Lung (tissue), 17 donors: ENCODE measurements at places on chromosomes 6 and 20.

GRCh38 chr20:31719644-31720485 is 2.8 kb downstream of the BCL2L1 start:
- no peak for DNase-seq
- peak overlapping the region; percentile 99 for H3K27ac ChIP-seq
- H3K4me3 ChIP-seq, result peak overlapping the region; percentile 83
- H3K36me3 ChIP-seq, result peaks cover 24% of the 10 kb centered on the region

DNA sequence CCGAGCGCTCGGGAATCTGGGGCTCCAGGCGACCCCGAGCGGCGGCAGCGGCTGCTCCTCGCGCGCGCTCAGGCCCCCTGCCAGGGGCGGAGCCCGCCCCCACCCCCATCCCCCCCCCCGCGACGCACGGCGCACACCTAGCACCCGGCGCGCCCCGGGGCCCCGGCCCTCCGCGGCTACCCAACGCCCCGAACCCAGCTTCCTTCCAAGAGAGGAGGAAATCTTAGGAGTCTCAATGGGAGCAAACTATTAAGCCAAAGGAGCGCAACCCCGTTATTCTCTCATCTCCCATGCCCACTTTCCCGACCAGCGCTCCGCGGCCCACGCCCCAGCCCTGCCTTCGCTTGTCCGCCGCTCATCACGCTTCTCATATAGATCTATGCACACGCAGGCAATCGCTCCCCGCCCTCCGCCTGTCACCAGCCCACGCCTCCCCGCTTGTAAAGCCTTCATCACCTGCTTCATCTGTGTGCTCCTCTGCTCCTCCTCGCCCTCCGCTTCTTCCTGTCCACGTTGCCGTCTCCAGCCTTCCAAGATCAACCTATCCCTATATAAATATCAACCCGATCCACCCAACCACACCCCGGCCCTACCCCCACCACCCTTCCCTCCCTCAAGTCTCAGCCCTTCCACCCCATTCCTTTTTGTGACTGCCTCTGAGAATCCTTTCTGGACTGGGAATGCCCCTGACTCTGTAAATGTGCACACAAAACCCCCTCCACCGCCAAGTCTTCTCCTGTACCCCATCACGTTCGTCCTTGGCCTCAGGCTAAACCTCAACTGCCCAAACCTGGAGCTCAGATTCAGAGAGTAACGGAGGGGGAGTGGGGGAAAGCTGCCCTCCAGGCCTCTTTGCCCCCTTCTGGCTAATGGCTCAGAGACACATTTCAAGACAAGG is at the start of gene DLK2:
Gene DLK2, minus strand, starts transcription at position 18 of the 898 bp plus-strand sequence. CDS start 723 bp downstream, outside the sequence.
- H3K36me3 ChIP-seq, result no peaks in the 10 kb centered on the region
- no peak for DNase-seq
- peaks cover 18% of the 10 kb centered on the region for H3K27me3 ChIP-seq
- H3K27ac ChIP-seq, result no peak within 1 kb of the TSS
- H3K4me3 ChIP-seq, result peak within 1 kb of the TSS; percentile 46

DNA sequence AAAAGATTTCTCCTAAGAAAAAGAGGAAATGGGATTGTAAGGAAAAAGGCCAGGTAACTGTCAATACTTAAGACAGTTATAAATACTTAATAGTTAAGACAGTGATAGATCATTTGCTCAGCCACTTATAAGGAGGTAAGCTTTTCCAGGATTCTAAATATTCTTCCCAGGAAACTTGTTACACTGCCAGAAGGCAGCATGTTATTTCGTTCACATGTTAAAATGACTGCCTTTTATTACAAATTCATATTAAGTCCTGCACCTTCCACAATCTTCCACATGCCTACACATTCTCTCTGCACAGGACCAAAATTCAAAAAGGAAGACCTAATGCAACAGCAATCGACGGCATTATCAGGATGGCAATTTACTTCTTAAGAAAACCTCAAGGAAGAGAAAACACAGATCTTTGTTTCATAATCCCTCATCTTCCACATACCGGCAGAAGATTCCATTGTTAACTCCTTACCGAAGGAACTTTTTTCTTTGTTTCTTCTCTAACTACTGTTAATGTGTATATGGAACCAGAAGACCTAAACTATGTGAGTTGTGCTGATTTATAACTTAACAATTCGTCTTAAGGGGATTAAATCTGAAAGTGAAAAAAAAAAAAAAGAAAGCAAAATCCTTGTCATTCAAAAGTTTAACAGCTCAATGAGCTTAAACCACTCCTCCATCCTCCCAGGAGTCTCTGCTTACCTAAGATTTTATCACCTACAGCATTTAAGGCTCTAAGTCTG is 799 bp downstream of the TAAR2 start:
- H3K27me3 ChIP-seq, result no peaks in the 10 kb centered on the region
- H3K4me1 ChIP-seq, result no peaks in the 10 kb centered on the region

GRCh38 chr6:21103626-21104224 is 489.8 kb upstream of the SOX4 start:
- H3K36me3 ChIP-seq, result no peaks in the 10 kb centered on the region
- no peak overlapping the region for H3K27ac ChIP-seq
- H3K4me1 ChIP-seq, result peaks cover 14% of the 10 kb centered on the region
- H3K4me3 ChIP-seq, result no peak overlapping the region
- peak; percentile 47 for DNase-seq
- no peaks in the 10 kb centered on the region for H3K27me3 ChIP-seq

DNA sequence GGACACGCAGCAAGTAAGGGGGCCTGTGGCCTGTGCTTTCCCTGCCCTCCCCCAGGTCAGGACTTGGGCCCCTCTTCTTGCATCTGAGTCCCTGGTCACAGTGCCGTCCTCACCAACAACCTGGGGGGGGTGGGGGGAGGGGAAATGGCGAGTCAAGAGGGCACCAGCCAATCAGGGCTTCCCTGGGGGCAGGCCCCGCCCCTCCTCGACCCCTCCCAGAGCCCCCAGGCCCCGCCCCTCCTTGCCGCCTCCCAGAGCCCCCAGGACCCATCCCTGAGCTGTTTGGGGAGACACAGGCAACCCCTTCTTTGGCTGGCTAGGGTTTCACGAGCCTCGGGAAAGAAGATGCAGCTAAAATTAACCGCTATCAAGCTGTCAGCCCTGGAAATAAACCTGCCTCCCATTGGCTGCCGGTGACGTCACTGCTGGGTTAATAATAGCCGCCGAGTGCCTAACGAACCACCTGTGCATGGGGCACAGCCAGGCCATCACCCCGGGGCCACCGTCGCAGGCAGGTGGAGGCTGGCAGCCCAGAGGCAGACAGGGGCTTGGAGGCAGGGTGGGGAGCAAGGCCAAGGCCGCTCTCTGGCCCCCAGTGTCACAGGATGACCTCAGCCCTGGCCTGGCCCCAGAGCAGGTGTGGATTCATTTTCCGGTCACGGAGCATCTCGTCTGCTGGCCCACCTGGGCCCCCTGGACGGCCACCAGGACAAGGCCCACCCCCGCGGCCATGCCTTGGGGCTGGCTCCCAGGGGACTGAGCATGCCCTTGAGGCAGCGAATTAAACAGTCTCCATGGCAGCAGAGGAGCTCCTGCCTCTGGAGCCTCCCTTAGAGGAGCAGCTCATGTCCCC is 3.2 kb upstream of the EEF1A2 start:
- H3K36me3 ChIP-seq, result no peaks in the 10 kb centered on the region
- H3K27me3 ChIP-seq, result peaks cover 16% of the 10 kb centered on the region
- peak overlapping the region; percentile 78 for H3K27ac ChIP-seq

DNA sequence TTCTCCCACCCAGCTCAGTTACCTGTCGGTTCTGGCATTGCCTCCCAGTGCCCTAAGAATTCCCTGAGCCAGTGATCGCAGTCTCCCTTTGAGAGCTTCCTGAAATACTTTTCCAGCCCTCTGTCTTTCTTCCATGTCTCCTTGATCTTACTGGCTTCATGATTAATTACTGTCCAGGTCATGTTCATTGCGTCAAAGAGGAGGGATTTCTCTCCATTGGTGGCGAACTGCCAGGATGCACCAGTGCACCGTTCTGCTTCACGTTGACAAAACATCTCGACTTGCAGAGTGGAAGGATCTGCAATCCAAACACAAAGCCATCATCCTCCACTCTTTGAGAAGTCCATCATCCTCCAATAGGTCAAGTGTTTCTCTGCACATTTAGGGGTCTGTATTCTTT is 8.6 kb downstream of the RAET1E start:
- no peak overlapping the region for H3K27ac ChIP-seq
- H3K4me1 ChIP-seq, result no peaks in the 10 kb centered on the region
- no peaks in the 10 kb centered on the region for H3K36me3 ChIP-seq
- no peaks in the 10 kb centered on the region for H3K27me3 ChIP-seq
- no peak overlapping the region for H3K4me3 ChIP-seq

GRCh38 chr6:28725890-28726348 is 197.9 kb downstream of the TRIM27 start:
- no peak overlapping the region for H3K4me3 ChIP-seq
- peaks cover 32% of the 10 kb centered on the region for H3K27me3 ChIP-seq
- H3K36me3 ChIP-seq, result no peaks in the 10 kb centered on the region
- DNase-seq, result no peak

- peak; percentile 5 for DNase-seq
- peaks cover 5% of the 10 kb centered on the region for H3K4me1 ChIP-seq
- H3K27me3 ChIP-seq, result no peaks in the 10 kb centered on the region
- H3K36me3 ChIP-seq, result peaks cover 7% of the 10 kb centered on the region
- H3K4me3 ChIP-seq, result no peak overlapping the region
Observed at GRCh38 chr6:110620065-110620464, 143.7 kb upstream of the SLC22A16 start.

DNA sequence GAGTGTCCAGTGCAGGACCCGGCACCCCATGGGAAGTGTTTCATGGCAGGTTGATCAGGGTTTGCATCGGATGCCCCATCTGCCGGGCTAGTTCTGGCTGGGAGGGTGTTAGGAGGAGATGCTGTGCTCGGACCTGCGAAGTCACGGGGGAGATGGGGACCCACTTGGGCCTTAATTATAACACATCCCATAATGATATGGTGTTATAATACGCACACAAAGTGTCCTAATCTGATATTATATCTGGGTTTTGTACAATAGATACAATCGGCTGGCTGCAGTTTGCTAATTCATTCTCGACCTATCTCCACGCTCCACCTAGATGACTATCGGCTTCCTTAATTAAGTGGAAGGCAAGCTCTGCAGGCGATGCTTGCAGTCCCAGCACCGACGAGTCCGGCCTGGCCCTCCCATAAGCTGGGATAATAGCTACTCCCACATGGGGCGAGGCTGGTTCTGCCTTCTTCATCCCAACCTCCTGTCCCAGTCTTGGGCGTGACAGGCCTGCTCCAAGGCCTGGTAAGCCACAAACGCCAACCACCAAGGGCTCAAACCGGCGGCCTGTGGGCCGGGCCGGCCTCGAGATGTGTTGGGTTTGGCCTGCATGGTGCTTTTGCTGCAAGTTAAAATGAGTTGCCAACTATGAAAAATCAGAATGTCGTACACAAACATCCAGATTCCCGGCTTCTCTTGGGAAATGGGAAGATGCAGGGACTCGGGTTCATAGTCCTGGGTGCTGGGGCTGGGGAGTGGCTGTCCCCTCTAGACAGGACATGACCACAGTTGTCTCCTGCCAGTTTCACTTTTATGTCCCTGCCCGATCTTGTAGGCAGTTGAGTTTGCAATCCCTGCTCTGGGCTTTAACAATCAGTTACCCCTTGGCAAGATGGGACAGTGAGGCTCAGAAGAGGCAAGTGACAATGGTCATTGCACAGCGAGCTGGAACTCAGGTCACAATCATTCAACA is 32.7 kb downstream of the CEBPB start:
- peaks cover 4% of the 10 kb centered on the region for H3K4me1 ChIP-seq
- H3K27me3 ChIP-seq, result no peaks in the 10 kb centered on the region
- H3K27ac ChIP-seq, result no peak overlapping the region
- no peak for DNase-seq

- no peak for DNase-seq
- H3K27me3 ChIP-seq, result no peaks in the 10 kb centered on the region
- no peaks in the 10 kb centered on the region for H3K4me1 ChIP-seq
- H3K4me3 ChIP-seq, result no peak overlapping the region
- no peak overlapping the region for H3K27ac ChIP-seq
Observed at GRCh38 chr20:43993560-43993959, 78.9 kb downstream of the TOX2 start.

DNA sequence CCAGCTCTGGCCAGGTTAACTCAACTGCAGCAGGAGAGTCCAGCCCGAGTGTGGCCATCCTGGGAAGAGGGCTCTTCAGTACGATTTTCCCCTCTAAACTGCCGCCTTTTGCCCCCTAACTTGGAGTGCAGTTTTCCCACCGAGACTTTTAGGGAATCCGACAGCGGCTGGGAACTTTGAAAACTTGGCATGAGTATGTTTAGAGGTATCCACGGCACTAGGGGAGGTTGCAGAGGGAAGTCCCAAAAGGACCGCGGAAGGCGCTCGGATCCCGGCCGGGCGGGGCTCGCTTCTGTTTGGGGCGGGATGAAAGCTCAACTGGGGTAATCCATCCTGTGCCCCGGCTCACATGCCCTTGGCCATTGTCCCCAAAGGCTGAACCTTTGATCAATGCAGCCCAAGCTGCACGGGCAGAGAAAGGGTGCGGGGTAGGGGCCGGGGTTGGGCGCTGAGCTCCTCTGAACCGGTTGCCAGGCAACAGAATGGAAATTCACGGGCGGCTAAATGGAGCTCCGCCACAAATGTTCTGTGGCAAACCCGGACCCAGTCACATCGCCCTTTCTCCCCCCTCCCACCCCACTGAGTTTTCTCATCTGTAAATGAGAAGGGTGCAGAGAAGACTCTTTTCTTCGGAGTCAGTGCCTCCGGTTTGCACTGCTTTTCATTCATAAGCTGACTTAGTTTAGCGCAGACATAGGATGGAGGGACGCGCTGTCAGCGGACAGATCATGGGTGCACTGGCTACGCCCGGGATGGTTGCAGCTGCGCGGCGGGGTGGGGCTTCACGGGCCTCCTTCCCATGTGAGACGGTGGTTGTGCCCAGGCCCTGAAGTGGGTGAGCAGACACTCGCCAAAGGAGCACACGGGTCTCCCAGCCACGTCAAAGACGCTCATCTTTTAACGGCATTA is 2.3 kb downstream of the BMP6 start:
- H3K27ac ChIP-seq, result peak overlapping the region; percentile 81
- peaks cover 2% of the 10 kb centered on the region for H3K4me1 ChIP-seq
- DNase-seq, result peak; percentile 37
- peaks cover 76% of the 10 kb centered on the region for H3K27me3 ChIP-seq
- peak overlapping the region; percentile 67 for H3K4me3 ChIP-seq

GRCh38 chr6:131212024-131212423 is 76.8 kb downstream of the AKAP7 start:
- DNase-seq, result peak; percentile 12
- H3K27me3 ChIP-seq, result no peaks in the 10 kb centered on the region
- peaks cover 4% of the 10 kb centered on the region for H3K4me1 ChIP-seq
- H3K27ac ChIP-seq, result no peak overlapping the region
- no peaks in the 10 kb centered on the region for H3K36me3 ChIP-seq
- no peak overlapping the region for H3K4me3 ChIP-seq

GRCh38 chr6:89260310-89260709 is 43.2 kb upstream of the GABRR1 start:
- peaks cover 2% of the 10 kb centered on the region for H3K27me3 ChIP-seq
- DNase-seq, result no peak
- H3K4me3 ChIP-seq, result no peak overlapping the region
- no peak overlapping the region for H3K27ac ChIP-seq
- H3K36me3 ChIP-seq, result no peaks in the 10 kb centered on the region
- no peaks in the 10 kb centered on the region for H3K4me1 ChIP-seq

- H3K4me1 ChIP-seq, result no peaks in the 10 kb centered on the region
- H3K4me3 ChIP-seq, result no peak overlapping the region
- H3K27ac ChIP-seq, result no peak overlapping the region
Observed at GRCh38 chr20:11057624-11058023, 383.8 kb upstream of the JAG1 start.
